Activated CD8-positive, alpha-beta memory T cell treated with anti-CD3 and anti-CD28 coated beads, Interleukin-2, amount 50 U/mL, for 4 hours (primary cell): ENCODE measurements at places on chromosomes 12 and 14.

- DNase-seq = no peak
Observed at GRCh38 chr12:56520048-56520447, 1.6 kb upstream of the RBMS2 start.

DNA sequence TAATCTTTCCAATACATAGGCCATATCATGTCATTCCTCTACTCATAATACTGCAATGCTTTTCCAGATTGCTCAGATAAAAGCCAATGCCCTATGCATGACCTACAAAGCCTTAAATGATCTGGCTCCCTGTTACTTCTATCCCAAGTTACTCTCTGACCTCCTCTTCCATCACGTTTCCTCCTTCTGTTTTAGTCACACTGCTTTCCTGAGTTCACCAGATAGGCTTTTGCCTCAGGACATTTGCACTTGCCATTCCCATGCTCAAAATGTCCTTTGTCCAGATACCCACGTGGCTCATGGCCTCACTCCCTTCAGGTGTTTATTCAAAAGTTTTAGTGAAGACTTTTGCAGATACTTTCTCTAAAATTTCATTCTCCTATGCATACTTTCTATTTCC, 138.7 kb upstream of the PRICKLE1 start:
- no peak for DNase-seq

DNA sequence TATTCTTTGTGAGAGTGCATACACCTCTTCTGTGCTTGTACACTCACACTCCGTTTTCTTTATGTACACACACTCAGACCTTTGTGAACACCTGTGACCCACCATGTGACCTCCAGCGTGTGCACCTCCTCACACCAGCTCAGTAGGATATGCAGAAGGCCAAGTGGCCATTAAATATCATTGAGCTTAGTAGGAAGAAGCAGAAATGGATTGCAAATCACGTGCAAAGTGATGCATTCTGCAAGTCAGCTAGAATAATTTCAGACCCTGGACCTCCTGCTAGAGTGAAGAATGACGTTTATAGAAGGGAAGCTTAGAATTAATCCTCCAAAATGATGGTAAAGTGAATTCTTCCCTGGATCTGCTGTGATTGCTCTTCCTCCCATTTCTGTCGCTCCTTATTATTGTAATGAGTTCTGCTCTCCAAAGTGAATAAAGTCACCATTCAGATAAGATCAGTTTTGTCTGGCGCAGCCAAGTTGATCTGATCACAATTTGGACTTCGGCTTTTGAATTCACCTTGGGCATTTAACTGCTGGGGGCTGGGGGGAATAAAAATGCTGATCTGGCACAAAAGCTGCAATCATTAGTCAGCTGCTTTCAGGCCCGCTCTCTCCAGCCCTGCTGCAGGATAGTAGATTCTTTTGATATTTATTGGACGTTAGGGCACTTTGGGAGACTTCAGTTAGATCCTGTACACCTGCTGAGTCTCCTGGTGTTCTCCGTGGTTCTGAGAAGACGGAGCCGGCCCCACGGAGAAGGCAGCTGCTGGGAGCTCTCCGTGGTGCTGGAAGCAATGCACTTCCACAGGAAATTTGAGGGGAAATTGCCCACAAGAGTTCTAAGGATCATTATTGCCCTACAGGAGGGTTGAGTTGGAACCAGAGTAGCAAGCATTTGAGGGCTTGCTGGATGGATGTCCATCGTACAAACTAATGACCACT, 12.4 kb upstream of the NRXN3 start:
- no peak for DNase-seq

GRCh38 chr14:65164068-65164824, 61.9 kb upstream of the MAX start:
- DNase-seq = peak; percentile 21

GRCh38 chr12:54409267-54409666, 9.8 kb downstream of the ITGA5 start:
- no peak for DNase-seq

DNA sequence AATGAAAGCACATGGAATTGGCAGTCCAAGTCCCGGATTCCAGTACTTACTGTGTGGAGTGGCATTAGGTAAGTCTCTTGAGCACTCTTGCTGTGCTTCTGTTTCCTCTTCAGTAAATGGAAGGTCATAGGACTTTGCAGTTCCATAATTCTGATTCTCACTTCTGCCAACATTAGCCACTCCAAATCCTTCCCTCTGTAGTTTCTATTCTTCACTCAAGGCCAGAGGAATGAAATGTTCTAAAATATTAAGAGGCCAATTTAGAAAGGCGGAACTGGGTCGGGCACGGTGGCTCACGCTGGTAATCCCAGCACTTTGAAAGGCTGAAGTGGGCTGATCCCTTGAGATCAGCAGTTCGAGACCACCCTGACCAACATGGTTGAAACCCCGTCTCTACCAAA, 19.8 kb upstream of the SLC5A8 start:
- no peak for DNase-seq
